ENCODE measurements at places on chromosomes 13 and 19. TPM values are rescaled to one million over a fixed set of nuclear protein-coding genes. Genes with fewer than 3 reads are reported as not detected.

DNA sequence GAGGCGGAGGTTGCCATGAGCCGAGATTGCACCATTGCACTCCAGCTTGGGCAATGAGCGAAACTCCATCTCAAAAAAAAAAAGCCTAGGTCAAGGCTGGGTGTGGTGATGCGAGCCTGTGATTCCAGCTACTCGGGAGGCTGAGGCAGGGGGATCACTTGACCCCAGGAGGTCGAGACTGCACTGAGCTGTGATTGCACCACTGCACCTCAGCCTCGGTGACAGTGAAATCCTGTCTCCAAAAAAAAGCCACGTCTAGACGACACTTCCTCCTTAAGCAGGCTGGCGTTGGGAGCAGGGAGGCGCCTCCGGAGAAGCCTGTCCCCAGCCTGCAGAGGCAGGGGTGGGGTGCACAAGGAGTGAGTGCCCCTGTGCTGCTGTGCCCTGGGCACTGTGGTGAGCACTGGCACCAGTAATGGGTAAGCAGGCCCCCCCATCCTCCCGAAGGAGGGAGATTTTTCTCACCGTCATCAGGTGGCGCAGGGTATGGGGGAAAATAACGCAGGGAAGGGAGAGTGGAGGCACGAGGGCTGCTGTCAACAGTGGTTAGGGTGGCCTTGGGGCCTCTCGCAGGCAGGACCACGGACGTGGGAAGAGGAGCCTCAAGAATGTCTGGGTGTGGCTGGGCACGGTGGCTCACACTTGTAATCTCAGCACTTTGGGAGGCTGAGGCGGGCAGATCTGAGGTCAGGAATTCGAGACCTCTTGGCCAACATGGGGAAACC lies 706 bp downstream of the P2RY11 start:
- no peak for DNase-seq

GRCh38 chr13:113327391-113327765 lies 30.3 kb downstream of the LAMP1 start:
- no peak for DNase-seq

- DNase-seq, result no peak
Observed at GRCh38 chr13:68690567-68690966, 1417.1 kb upstream of the ATXN8OS start.

- no peak for DNase-seq
Observed at GRCh38 chr19:11181488-11181887, 15.9 kb downstream of the KANK2 start.

DNA sequence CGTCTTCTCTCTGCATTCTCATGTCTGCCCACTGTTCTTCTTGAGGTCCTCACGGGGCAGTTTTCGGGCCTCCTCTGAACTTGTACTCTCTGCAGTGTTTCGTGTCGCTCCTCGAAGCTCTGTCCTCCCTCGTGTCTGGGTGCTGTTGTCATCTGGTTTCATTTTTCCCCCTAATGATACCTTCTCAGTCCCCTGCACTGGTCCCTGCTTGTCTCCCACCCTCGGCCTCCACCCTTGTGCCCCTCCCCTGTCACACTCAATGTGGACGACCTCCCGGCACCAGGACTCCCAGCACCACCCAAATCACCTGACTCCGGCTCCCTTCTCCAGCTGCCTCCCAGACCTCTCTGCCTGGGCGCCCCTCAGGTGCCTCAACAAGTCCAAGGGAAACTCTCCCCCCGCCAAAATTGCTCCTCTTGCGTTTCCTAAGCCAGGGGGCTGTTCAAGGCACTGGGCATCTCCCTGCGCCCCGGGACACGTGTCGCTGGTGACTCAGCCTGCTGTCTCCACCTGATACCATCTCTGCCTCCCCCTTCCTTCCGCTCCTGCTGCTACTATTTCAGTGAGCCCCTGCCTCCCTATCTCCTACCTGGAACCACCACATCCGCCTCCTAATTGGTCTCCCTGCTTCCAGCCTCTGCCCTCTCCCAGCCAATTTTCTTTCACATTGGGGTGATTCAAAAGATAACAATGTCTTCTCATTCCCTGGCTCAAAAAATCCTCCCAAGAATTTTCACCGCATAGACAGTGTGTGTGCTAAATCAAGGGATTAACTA lies 49.5 kb downstream of the RFX2 start:
- DNase-seq, result peak; percentile 51

DNA sequence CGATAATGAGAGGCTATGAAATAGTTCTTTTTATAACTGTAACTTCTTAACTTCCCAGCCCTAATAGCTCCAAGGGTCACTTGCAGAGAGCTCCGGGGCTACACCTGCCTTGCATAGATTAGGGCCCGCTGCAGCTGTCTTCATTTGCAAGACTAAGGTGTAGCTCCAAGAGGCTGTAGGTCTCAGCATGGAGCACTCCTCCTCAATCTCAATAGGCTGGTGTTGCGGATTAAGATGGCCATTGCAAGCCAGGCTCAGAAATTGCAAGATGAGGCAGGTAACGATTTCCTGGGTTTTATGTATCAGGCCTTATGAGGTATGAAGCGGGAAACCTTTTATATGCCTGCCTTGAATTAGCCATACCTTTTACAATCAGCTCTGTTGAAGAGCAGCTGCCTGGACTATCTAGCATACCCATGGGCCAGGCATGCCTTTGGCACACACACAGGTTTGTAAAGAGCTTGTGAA lies 185.7 kb downstream of the TM9SF2 start:
- no peak for DNase-seq

- no peak for DNase-seq
Observed at GRCh38 chr19:6705931-6706632, 14.4 kb downstream of the C3 start.

Gene AKAP11
- total RNA-seq, result 62.2 TPM

Gene TNFAIP8L1
- 12.8 TPM for total RNA-seq

- no peak for DNase-seq
Observed at GRCh38 chr13:98875146-98875729, 102.6 kb downstream of the DOCK9 start.

Gene FCHO1
- 6.1 TPM for total RNA-seq

- peak; percentile 72 for DNase-seq
Observed at GRCh38 chr19:42529248-42529764, 1.0 kb upstream of the CEACAM1 start.

DNA sequence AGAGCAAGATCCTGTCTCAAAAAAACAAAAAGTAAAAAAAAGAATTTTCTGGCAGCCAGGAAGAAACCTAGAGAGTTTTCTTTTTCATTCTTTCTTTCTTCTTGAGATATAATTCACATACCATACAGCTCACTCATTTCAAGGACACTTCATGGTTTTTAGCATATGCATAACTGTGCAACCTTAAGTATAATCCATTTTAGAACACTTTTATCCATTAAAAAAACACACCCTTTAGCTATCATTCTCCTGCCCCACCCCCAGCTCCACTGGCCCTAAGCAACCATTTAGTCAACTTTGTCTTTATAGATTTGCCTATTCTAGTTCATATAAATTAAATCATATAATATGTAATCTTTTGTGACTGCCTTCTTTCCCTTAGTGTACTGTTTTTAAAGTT lies 8.1 kb upstream of the IPO5 start:
- DNase-seq, result no peak

GRCh38 chr13:110065780-110066179 lies 241.2 kb downstream of the COL4A1 start:
- no peak for DNase-seq

GRCh38 chr19:16608290-16608739 lies 19.7 kb downstream of the MED26 start:
- DNase-seq, result no peak

Gene NKG7
- 8.9 TPM for total RNA-seq

Gene LGALS4
- 1.3 TPM for total RNA-seq

GRCh38 chr13:55728247-55728646 lies 1412.5 kb upstream of the PRR20A start:
- DNase-seq, result no peak

DNA sequence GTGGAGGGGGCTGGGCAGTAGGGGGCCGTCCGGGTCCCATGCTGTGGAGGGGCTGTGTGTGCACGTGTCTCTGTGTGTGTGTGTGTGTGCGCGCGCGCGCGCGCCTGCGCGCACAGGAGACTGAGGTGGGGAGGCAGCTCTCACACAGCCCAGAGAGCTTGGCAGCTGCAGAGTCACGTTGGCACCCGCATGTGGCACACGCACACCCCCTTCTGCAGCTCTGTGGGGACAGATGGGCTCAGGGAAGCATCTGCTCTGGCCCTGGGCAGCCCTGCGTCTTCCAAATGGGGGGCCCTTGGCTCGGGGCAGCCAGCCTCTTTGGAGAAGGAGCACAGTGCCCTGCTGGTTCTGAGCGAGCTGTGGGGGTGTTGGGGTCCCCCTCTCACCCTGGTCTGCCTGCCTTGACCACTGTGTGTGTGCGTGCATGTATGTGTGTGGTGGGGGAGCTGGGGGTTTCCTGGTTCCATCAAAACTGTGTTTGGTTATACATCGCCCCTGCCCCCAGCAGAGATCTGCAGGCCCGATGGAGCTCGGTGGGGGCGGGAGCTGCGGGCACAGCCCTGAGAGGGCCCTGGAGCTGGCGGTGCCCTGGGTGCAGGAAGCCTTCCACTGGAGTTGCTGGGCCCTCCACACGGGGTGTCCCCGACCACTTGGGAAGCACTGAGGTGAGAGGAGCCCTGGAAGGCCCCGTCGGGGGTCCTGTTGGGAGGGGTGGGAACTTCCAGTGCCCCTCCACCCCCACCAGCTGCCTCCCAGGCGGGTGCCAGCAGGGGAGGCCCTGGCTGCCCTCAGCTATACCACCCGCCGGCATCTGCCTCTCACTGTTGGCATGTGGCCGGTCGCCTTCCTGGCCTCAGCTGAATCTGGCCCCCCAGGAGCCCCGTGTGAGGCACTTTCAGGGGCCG lies 67.1 kb downstream of the KDM4B start:
- DNase-seq, result no peak

Gene KLK2
- total RNA-seq, result not detected

GRCh38 chr19:44608391-44608821 lies 5.0 kb upstream of the IGSF23 start:
- DNase-seq, result no peak

- DNase-seq, result no peak
Observed at GRCh38 chr13:45846681-45847080, 4.9 kb downstream of the SIAH3 start.

DNA sequence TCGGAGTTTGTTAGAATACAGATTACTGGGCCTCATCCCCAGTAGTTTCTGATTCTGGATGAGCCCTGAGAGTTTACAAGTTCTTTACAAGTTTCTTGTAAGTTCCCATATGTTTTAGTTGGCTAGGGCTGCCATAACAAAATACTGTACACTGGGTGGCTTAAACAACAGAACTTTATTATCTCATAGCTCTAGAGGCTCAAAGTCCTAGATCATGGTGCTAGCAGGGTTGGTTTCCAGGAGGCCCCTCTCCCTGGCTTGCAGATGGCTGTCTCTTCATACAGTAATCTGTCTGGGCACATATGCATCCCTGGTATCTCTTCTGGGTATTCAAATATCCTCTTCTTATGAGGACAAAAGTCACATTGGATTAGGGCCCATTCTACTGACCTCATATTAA lies 167.2 kb downstream of the KLF5 start:
- no peak for DNase-seq

Gene WDR62
- total RNA-seq, result 1.2 TPM

Gene ZNF600
- 12.3 TPM for total RNA-seq

DNA sequence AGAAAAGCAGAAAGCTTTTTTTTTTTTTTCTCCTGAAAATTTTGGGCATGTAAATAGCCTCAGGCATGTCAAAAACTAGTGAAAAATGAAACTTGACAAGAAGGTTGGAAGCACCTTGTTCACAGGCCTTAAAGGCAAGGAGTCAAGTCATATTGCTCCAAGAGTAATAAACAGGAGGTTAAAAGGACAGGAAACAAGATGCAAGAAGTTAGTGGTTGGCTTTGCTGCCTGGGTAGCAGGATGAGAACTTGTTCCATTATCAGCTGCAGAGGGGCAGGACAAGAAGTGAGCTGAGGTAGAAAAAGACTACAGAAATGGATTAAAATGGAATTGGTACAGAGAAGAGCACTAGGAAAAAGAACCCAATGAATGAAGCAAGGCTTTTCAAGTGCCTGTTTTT lies 242.6 kb downstream of the DCT start:
- DNase-seq, result no peak

DNA sequence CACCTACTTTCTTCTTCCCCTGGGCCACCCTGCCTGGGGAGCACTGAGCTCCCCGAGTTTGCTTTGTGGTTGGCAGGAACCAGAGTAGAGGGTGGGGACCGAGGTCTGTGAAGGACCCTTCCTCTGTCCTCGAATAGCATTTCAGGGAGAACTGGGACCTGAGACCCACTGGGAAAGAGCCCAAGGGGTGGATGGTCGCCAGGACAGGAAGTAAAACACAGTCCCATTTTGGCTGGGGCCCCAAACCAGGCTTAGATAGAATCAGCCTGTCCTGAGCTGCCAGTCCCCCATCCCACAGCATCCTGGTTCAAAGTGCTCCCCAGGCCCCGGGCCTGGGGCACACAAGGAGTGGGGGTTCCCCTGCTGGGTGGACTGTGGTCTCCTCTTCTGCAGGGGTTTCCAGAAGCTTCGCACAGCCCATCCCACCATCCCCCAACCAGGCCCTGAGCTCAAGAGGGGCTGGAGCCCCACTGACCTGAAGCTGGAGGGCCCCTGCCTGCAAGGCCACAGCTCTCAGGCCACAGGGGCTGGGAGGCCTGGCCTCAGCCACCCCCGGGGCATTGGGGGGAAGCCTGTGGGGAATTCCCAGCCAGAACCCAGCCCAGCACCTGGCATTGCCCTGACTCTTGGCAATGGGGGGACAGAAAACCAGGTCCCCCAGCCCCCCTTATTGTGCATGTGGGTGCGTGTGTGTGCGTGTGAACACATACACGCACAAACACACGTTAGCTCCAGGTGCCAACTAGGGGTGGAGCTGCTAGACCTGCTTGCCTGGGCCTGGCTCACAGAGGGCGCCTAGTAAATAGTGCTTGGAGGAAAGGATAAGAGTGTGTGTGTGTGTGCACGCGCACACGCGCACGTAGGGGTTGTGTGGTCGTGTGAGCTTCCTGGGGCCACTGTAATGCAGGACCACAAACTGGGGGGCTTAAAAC lies 995 bp upstream of the MKNK2 start:
- peak; percentile 78 for DNase-seq

- no peak for DNase-seq
Observed at GRCh38 chr13:51525567-51526167, 58.6 kb upstream of the WDFY2 start.

GRCh38 chr13:44810061-44810840 lies 179.0 kb downstream of the NUFIP1 start:
- DNase-seq, result no peak

Gene KCNK6
- 4.1 TPM for total RNA-seq

DNA sequence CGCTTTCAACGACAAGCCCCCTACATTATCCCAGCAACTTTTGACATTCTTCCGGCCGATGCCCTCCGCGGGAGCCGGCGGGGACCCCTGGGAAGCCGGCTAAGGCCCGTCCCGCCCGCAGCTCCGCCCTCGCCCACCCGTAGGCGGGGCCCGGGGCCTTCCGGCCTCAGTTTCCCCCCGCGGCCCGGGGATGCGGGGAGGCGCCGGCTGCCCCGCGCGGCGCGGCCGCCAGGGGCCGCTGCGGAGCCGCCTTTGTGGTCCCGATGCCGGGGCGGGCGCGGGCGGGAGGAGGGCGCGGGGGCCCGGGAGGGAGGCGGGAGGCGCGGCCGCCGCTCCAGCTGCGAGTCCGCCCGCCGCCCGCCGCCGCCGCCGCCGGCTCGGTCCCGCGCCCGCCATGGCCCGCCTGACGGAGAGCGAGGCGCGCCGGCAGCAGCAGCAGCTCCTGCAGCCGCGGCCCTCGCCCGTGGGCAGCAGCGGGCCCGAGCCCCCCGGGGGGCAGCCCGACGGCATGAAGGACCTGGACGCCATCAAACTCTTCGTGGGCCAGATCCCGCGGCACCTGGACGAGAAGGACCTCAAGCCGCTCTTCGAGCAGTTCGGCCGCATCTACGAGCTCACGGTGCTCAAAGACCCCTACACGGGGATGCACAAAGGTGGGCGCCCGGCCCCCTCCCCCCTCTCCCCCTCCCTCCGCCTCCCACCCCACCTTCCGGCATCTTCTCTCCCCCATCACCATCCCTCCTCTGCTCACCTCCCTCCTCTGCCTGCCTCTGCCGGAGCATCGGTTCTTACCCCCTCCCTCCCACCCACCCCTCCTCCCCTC lies at the start of gene CELF5:
TSS of gene CELF5 (plus strand) at position 316 of the 823 bp plus-strand sequence. CDS start at position 395, 79 bp downstream.
- DNase-seq, result no peak
